ENCODE measurements at places on chromosomes 1 and 21.
A peak's percentile ranks its signal among the peaks of the same experiment; 100 is the strongest.

GRCh38 chr21:44405091-44405947 is 50.0 kb upstream of the LRRC3 start:
- DNase-seq, result no peak

DNA sequence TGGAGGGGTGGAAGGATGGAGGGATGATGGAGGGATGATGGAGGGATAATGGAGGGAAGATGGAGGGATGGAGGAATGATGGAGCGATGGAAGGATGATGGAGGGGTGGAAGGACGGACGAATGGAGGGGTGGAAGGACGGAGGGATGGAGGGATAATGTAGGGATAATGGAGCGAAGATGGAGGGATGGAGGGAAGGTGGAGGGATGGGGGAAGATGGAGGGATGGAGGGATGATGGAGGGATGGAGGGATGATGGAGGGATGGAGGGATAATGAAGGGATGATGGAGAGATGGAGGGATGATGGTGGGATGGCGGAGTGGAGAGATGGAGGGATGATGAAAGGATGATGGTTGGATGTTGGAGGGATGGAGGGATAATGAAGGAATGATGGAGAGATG is 61.3 kb downstream of the KCNAB2 start:
- no peak for DNase-seq

- no peak for DNase-seq
Measured at GRCh38 chr21:43884861-43885417, 19.9 kb downstream of the AGPAT3 start.

DNA sequence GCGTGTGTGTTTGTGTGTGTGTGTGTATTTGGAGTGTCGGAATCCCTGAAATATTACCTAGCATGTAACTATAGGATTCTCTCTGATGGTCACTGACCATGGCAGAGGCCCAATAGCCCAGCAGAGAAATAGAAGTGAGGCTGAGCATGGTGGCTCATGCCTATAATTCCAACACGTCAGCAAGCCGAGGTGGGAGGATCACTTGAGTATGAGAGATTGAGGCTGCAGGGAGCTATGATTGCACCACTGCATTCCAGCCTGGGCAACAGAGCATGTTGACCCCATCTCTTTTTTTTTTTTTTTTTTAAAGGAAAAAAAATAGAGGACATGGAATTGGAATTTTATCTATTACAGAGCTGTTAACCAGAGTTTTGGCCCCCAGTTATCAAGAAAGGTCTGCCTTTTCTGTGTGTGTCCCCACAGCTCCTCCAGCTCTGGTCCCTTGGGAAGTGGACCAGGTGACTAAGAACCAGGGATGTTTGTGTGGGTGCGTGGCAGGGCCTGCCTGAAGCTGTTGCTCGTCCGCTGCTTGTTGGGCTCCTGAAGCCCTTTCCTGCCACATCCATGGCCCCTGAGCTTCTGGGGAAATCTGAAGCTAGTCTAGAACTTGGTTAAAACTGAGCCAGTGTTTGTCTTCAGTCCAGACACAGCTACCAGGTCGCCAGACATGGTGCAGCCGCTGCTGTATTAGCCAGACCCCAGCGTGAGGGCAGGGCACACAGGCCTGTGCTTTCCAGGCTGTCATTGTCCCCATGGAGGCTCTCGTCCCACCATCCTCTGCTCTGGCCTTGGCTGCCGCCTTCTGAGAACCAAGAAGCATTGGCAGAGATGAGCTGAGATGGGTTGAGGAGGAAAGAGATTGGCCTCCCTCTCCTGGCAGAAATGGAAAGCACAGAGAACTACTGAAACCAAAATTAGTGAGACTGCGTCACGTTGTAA is 25.5 kb downstream of the CAPN9 start:
- peak; percentile 30 for DNase-seq

- no peak for DNase-seq
Measured at GRCh38 chr1:63621698-63622097, 28.5 kb downstream of the PGM1 start.

DNA sequence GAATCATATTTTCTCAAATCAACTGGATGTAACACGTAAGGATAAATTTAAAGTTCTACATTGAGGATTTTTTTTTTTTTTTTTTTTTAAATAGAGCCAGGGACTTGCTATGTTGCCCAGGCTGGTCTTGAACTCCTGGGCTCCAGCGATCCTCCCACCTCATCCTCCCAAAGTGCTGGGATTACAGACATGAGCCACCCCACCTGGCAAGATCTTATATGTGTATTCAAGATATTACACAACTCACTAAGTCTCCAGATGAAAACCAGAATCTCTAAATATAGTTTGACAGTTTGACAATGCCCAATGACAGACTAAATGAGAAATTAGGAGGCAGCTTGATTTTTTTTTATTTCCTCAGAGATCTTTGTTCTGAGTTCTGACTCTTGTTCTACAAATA is 6.8 kb downstream of the YY1AP1 start:
- no peak for DNase-seq

DNA sequence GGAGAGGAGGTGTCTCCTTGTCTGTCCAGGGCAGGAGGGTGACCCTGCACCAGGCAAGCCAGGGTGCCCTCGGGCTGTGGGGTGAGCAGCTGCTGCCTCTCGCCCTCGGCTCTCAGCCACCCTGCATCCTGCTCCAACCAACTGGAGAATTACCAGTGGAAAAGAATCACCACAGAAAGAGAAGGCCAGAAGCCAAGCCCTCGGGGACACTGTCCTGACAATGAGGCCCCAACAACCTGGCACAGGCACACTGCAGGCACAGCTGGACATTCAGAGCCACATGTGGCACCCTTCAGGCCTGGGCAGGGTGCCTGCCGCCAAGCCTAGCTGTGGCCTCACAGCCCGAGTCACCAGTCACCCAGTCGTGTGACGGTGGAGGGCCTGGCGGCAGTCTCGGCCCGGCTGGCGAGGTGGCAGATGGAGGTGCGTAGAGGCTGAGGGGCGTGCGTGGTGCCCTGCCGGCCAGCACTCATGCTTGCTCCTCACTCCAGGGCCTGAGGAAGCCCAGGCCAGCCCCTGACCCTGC is 12.0 kb downstream of the MEGF6 start:
- no peak for DNase-seq

DNA sequence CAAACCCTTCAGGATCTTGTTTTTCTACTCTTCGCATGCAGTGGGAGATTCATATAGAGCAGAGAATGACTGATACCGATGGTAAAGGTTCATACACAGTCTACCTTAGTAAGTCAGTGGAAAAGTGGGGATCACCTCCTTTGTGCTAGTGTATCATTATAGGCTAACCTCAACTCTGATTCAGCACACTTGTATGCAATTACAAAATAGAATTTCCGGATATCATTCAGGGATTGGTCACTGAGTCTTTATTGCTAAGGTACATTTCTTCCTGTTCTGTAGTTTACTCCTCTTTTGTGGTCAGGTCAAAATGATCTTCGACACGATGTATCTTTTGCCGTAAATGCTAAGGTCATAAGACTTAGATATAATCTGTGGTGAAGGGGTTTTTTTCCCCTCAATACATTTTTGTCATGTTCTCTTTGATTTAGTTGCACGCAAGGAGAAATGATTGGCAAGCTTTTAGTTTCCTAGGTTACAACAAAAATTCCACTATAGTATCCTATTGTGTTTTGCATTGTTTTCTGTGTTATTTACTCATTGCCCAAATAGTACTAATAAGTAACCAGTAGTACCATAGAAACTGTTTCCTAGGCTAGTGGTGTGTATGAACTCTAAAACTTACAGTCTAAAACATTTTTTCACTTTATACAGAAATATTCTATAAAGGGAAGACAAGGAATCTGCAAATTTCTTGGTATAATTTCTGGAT is 35.7 kb upstream of the PLA2G4A start:
- DNase-seq, result no peak

DNA sequence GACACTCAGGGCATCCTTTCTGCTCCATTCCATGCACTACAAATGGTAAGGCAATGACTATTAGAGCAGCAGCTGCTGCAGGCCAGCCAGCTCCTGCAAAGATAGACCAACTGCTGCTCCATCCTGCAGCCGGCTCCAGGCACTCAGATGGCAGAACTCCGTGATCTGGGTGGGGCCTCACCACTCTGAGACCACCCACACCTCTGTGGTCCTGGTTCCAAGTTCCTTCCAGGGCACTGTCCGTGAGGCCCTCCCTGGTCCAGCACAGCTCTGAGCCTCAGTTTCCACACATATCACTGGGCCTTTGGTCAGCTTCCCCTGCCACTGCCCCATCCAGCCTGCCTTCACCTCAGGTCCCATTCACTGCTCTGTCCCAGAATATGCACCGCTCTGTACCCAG is 114.7 kb downstream of the DMRTB1 start:
- DNase-seq, result no peak

- no peak for DNase-seq
Measured at GRCh38 chr1:180631194-180631765, 542 bp upstream of the XPR1 start.
